ENCODE measurements at places on chromosomes 2 and 18.

DNA sequence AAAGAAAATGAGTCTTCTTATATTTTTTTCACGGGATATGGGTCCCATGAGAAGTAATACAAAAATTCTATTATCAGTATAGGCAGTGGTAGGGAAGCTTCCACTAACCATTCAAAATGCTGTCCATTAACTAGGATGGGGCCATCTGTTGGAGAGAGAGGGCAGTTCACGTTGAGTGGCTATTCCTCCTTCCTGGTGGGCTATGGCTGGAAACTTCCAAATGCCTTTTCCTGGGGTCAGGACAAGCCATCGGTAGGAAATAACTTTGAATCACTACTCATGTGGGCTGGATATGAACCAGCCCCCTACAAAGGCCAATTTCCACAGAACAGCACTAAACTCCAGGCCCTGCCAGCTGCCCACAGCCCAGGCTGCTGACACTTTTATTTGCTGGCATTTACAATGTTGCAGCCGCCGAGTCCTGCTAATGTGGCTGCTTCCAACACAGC, 156.1 kb upstream of the HNRNPA3 start:
- DNase-seq, result no peak

- no peak for DNase-seq
Measured at GRCh38 chr18:22005191-22005841, 164.1 kb upstream of the GATA6 start.

- no peak for DNase-seq
Measured at GRCh38 chr2:30148850-30149249, 2.0 kb downstream of the YPEL5 start.

GRCh38 chr2:156019341-156019740, 313.2 kb downstream of the NR4A2 start:
- DNase-seq, result no peak

- DNase-seq, result no peak
Measured at GRCh38 chr2:193523662-193524061, 1328.9 kb upstream of the TMEFF2 start.

GRCh38 chr18:46236156-46236555, 132.0 kb downstream of the HAUS1 start:
- DNase-seq, result no peak

DNA sequence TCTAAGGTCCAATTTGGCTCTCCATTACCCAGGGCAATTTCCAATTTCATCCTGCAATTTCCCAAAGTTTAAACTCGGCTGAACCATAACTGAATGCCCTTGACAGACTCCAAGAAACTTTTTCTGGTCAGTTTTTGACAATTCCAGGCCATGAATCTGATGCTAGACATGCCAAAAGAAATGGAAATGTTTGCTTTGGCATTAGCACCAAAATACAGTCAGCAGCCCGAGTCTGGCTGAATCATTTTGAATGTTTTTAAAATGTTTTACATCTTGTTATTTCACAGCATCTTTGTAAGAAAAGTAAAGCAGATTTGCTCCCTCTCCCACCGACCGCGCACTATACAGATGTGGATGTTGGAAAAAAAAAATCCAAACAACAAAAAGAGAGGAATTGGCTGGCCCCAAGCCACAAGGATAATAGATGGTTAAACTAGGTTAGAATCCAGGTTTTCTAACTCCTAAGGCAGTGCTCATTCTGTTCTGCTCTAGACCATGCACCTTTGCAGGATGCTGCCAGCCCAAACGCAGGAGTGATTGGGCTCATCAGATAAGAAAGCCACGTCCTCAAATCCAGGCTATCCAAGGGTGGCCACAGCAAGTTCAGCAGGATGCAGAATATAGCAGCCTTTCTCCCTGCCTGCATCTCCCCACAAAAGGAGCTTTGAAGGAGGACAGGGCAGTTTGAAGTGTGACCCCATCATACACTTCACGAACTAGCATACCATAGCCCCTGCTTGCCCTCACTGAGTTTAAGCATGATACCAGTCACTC, 167.5 kb downstream of the ALK start:
- DNase-seq, result no peak

DNA sequence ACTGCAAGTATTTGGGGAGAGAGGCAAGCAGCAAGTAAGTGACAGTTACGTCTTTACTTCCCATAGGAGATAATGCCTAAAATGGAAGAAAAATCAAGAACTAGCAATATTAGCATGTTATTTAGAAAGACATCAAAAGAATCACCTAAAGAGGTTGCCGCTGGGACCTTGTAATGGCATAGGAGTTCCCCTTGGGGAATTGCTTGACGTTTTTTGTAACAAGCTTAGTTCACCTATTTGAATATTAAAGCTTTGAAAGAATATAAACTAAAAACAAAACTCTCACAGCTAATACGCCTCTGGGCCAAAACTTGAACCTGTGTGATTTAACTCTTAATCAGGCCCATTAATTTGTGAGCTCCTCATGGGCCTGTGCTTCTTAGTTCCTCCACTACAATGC, 89.0 kb downstream of the AAK1 start:
- DNase-seq, result no peak

GRCh38 chr18:58887613-58887963, 22.9 kb downstream of the ZNF532 start:
- no peak for DNase-seq

DNA sequence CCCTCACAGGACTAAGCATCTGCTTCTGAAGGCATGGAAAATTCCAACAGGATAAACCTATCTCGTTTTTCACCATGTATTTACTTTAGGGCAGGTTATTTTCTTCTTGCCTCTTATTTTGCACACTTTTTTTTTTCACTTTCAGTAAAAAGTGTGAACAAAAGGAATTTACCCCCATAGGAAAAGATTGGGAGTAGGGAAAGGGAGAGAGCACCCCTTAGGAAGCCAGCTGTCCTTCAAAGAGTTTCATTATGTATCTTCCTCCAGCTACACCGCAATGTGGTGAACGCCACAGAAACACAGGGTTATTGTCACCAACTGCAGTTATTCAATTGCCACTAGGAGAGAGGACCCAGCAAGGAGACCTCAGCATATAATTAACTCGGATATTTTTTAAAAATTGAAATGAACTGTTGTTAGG, 286.2 kb upstream of the VRK2 start:
- peak; percentile 52 for DNase-seq

- DNase-seq, result no peak
Measured at GRCh38 chr2:178230396-178230795, 36.1 kb downstream of the OSBPL6 start.

GRCh38 chr2:185628985-185629384, 109.6 kb upstream of the FSIP2 start:
- no peak for DNase-seq

DNA sequence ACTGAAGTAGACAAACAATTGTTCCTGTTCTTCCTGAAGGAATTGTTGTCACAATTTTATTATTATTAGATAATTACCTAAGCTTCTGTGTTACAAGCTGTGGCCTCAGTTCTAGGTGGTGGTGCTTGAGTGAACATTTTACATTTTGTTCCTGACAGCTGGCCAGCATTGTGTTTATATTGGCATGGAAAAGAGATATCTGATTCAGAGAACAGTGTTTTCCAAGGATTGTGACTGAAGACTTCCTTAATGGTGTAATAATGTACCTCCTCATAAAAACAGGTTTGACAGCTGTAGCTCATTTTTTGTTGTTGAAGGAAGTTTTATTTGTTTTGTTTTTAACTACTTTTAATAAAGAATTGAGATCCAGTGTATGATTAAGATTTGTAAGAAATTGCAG, 95.2 kb downstream of the EPB41L5 start:
- peak; percentile 37 for DNase-seq

GRCh38 chr18:55544014-55544413, 44.0 kb downstream of the TCF4 start:
- no peak for DNase-seq

GRCh38 chr2:196324211-196324610, 152.8 kb upstream of the STK17B start:
- DNase-seq, result no peak

- DNase-seq, result no peak
Measured at GRCh38 chr18:66141716-66142115, 390.9 kb downstream of the CDH7 start.

- DNase-seq, result no peak
Measured at GRCh38 chr18:61825386-61825785, 67.4 kb downstream of the RNF152 start.

GRCh38 chr2:10254373-10255188, 48.1 kb upstream of the HPCAL1 start:
- peak; percentile 12 for DNase-seq

Data from NCI-H1694 treated with DMSO at 0.1 percent for 48 hours (cell line).